NCI-H1436 treated with DMSO at 0.1 percent for 48 hours (cell line): ENCODE measurements at places on chromosomes 12 and 14.

DNA sequence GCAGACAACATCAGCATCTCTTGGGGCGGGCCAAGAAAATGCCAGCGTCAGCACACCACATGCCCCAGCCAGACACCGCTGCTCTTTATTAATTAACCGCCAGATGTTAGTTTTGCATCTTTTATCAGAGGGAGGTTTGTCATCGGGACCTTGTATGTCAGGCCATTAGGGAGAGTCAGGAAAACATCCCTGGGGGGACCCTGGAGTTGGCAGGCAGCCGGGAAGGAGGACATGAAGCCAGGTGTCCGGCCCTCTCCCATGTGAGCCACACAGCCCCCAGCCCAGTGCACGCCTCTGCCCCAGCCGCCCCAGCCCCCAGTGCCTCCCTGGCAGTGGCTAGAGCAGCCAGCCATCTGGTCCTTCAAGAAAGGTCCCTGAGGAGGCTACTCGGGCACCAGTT, 56.9 kb upstream of the FAM222A start:
- no peak for DNase-seq

- peak; percentile 23 for DNase-seq
Measured at GRCh38 chr14:78022059-78022458, 148.1 kb upstream of the NRXN3 start.

DNA sequence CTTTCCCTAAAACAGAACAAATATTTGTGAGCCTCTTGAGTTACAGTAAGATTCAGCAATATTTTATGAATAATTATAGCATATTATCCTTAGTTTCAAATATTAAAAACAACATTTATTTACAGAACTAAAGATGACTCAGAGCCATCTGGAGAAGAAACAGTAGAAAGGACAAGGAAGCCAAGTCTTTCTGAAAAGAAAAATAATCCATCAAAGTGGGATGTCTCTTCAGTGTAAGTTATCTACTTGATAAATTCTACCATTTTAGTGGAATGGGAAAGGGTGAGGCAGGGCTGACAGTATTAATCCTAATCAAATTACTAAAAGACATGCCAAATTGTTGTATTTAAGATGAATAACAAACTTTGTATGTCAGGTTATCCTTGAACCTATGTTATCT, 88.1 kb downstream of the DNAI7 start:
- no peak for DNase-seq

DNA sequence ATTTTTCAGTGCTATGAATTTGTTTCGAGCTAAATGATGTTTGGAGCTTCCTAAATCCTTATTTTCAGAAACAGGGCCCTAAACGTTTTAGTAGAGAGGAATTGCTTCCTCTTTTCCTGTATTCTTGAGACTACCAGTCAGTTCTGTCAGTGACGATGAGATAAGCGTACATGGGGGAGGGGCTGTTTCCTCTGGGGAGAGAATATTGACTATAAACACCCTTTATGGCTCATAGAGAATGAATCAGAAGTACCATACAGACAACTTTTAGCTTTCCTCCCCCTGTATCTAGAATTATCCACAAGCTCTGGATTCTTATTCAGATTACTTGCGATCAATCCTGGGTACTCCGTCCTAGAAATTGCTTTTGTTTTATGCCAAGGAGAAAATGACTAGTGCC, 5.1 kb downstream of the TBK1 start:
- DNase-seq = no peak

DNA sequence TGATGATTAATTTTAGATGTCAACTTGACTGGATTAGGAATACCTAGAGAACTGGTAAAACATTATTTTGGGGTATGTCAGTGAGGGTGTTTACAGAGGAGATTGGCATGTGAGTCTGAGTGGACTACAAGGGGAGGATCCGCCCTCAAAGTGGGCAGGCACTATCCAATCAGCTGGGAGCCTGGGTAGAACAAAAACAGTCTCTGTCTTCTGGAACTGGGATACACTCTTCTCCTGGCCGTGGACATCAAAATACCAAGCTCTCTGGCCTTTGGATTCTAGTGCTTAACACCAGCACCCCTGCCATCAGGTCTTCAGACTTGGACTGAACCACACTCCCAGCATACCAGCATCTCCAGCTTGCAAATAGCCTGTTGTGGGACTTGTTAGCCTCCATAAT, 4.4 kb upstream of the SCAF11 start:
- DNase-seq = no peak

DNA sequence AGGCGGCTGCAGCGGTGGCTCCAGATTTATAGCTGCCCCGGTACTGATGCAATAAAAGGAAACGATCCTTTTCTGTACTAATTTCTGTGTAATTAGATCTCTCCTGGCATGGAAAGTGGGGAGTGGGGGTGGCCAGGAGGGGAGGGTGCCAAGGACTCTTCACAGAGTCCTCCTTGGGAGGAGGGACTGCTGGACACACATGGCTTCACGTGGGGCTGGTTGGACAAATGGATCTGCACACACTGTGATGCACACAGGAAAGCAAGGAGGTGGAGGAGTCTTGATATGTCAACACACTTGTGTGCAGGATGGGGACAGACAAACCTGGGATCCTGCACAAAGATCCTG, 23.8 kb upstream of the ATP5MC2 start:
- no peak for DNase-seq

GRCh38 chr12:7797698-7798398, 8.6 kb downstream of the NANOG start:
- no peak for DNase-seq

DNA sequence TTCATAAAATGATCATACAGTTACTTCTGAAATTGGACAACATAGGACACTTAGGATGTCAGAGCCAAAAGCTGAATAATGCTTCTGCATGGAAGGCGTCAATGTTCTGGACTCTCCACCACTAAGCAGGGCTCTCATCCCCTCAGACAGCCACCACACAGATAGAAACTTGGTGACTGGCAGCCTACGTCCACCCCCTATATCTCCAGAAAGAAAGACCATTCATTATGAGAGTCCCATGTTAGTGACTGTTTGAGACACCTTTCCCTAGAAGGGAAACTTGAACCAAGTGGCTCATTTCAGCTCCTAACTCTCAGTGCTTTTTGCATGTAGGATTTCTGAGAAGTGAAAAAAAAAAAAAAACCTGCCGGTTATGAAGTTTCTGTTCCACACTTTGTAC, 251.0 kb upstream of the FKBP4 start:
- no peak for DNase-seq

DNA sequence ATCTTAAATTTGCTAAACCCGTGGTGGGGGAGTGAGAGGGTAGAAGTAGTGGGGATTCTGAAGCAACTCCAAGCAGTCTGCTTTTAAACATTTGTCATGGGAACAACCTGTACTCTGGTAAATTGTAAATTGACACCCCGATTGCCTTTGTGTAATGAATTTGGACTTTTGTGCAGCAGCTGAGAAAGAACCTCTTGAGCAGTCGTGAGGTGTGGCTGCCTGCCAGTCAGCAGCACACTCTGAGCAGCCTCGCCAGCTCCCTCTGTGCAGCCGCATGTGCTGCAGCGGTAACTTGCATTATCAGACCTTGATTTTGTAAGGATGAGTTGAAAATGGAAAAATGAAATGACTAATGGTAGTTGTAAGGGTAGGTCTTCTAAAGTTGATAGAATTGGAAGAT, 74.3 kb downstream of the SUSD6 start:
- peak; percentile 53 for DNase-seq

DNA sequence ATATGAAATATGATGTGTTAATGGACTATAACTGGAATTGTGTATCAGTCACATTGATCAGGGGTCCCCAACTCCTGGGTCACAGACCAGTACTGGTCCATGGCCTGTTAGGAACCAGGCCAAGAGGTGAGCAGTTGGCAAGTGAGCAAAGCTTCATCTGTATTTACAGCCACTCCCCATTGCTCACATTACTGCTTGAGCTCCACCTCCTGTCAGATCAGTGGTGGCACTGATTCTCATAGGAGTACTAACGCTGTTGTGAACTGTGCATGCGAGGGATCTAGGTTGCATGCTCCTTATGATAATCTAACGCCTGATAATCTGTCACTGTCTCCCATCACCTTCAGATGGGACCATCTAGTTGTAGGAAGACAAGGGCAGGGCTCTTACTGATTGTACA, 72.3 kb downstream of the CDK17 start:
- DNase-seq = no peak

DNA sequence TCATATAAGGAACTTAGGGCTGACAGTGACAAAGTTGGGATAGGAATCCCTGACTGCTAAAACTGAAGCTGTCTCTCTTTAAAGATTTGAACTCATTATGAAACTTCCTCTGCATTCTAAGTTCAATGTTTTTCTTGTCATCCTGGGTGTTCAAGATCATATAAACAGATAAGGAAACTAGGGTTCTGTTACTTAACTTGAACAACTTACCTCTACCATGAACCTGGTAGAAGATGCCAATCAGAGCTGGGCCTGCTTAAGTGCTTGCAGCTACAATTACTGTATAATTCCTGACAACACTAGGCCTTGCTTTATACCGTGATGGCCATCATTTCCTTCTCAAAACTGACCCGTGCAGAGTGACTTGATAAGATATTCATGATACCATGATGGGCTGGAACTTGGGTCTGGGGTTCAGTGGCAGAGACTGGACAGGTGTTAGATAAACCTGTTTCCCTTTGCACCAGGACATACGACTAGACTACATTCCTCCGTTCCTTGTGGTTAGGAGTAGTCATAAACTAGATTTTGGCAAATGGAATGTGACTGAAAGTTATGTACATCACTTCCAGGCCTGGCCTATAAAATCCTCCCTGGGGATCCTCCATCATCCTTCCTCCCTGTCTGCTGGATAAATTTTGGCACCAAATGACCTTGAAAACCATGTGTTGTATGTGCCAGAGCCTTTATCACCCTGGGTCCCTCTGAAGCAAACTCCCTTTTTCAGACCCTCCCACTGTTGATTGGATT, 172.2 kb upstream of the PRICKLE1 start:
- DNase-seq = no peak

- no peak for DNase-seq
Measured at GRCh38 chr14:89241257-89241656, 175.8 kb downstream of the FOXN3 start.

GRCh38 chr14:99741227-99741976, 51.8 kb upstream of the EML1 start:
- DNase-seq = no peak

- DNase-seq = no peak
Measured at GRCh38 chr12:61810486-61810885, 449.7 kb upstream of the USP15 start.

GRCh38 chr12:109222062-109222461, 87.0 kb downstream of the FOXN4 start:
- no peak for DNase-seq

GRCh38 chr12:4112734-4113325, 160.7 kb upstream of the CCND2 start:
- DNase-seq = no peak

DNA sequence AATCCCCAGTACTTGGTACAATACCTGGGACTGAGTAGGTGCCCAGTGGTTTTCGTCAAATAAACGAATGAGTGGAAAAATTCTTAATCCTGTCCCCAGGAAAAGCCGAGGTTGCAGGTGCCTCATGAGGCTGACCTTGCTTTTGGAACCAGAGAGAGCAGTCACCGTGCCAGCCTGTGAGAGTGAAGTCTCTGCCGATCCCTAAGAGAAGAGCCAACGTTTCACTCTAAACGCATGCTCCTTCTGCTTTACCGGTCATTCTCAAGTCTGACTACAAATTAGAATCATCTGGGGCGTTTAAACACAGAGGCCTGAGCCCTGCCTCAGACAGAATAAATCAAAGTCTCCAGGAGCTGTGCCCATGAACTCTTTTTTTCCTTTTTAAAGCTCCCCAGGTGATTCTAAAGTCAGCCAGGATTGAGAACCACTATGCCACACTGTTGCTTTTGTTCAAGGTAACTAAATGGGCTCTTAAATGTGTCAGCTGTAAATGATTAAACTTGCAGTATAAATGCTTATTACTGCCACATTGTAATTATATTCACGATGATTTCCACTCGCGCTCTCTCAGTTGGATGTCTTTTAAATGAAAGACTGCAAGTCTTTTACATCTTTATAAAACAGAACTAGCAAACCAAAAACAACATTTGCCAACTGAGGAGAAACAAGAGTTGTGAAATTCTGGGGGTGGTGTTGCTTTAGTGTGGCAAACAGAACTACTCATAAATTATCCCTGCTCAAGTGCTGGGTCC, 26.9 kb downstream of the TCP11L2 start:
- DNase-seq = peak; percentile 47

DNA sequence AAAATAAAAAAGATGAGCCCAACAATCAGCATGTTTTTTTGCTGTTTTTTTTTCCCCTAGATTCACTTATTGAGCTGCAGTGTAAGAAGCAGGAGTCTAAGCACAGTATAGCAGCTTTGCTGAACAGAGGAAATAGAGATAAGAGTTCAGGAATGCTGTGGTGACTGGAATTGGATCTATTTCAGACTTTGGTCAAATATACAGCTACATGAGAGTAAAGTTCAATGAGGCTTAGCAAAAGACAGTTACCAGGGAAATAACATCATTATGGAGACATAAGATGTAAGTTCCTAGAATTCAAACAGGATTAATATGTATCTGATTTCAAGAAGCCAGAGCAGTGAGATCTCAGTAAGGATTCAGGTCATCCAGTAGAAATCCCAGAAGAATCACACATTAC, 613.0 kb downstream of the RPS29 start:
- no peak for DNase-seq

DNA sequence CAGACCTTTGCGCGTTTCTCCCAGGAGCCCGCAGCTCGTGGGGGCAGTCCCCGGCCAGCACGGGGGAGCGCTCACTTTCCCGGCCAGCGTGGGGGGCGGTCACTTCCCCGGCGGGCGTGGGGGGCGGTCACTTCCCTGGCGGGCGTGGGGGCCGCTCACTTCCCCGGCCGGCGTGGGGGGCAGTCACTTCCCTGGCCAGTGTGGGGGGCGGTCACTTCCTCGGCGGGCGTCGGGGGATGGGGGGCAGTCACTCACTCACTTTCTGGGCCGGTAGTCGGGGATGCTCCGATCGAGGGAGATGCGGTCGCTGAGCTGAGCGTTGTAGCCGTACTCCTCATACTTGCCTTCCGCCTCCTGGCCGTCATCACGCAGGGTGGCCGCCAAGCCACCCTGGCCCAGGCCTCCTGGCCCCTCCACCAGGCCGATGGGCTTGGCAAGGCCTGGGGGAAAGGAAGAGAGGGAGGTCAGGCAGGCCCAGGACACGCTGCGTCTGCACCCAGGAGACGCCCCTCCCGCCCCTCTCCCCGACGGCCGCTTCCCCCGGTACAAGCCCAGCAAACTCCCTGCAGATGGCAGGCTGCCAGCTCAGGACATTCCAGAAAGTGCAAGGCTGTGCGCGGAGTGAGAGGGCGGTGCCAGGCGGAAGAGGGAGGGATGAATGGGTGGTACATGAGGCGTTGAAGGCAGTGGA, 43.3 kb downstream of the GALNT9 start:
- no peak for DNase-seq
